ENCODE measurements at places on chromosomes 7 and 10.
A peak's percentile ranks its signal among the peaks of the same experiment; 100 is the strongest.

DNA sequence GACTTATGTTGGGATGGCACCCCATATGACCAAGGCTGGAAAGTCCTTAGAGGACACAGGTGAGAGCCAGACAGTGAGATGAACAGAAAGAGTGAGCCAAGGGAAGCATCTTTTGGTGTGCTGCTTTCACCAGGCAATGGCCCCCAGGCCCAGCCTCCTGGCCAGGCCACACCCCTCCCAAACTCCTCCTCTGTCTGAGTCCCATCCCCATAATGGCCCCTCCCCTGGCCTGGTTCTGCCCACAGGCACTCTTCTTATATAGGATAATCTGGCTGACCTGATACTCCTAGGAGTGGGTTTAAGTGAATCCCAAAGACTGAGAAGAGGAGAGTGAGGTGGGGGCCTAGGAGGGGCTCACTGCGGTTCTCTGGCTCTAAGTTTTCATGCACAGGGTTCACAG lies 252.5 kb downstream of the RPS24 start:
- DNase-seq = no peak

DNA sequence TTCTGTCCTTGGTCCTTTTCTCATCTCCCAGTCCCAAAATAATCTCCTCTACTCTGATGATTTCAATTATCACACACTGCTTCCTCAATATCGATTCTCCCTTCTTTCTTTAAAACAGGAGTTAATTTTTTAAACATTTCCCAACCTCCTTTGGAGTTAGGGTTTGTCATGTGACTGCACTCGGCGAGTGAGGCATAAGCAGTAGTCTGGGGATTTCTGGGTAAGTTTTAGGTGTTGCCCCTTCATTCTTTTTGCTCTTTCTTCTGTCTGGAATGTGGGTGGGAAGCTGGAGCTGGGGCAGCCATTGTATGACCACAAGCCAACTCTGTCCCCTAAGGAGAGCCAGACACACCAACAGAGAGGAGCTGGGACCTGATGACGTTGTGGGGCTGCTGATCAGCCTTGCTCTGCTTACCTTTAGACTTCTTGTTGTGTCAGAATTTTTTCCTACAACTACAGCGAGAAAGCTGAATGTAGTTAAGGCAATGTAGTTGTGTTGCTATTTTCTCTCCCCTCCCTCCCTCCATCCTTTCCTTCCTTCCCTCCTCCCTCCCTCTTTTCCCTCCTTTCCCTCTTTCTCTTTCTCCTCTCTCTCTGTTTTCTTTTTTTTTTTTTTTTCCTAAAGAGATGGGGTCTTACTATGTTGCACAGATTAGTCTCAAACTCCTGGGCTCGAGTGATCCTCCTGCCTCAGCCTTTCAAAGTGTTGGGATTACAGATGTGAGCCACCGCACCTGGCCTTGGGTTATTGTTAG lies 6.5 kb upstream of the TSPAN14 start:
- no peak for DNase-seq

DNA sequence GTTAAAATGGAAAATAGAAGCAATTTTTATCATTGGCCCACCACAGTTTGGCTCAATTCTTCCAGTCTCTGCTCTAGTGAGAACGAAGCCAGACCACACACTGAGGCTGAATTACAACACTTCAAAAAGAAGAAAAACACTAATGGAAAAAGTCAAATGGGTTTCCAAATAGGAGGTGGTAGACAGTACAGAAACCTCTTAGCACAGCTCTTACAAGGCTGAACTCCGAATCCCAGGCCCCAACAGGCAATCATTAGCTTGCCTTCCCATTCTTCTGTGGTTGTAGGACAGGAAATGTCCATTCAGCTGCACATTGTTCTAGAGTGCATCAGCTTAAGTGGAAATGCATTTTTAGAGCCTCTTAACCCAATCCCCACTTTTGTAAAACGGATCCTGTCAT lies 115.1 kb upstream of the MEOX2 start:
- no peak for DNase-seq

- no peak for DNase-seq
Observed at GRCh38 chr7:114488696-114489095, 74.1 kb downstream of the FOXP2 start.

GRCh38 chr7:79778786-79779770 lies 325.6 kb upstream of the MAGI2 start:
- no peak for DNase-seq

GRCh38 chr7:26202019-26202990 lies 760 bp downstream of the CBX3 start:
- DNase-seq = peak; percentile 63

GRCh38 chr7:144468990-144469732 lies 65.7 kb upstream of the NOBOX start:
- no peak for DNase-seq

DNA sequence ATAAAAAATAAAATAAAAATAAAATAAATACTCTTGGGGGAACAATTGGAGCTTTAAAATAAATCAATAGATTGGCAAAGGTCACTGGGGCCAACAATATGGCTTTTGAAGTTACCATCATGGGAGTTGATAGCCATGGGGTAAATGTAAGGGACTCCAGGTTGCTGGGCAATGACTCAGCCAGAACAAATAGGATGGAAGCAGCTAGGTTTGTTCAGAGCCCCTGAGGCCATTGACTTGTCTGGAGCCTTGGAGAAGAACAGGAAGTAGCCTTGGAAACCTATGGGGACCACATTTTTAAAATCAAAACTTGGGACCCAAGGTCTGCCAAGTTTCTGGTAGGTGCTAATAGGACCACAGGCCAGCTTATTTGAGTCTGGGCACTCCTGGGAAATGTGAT lies 20.2 kb upstream of the FRA10AC1 start:
- no peak for DNase-seq

- no peak for DNase-seq
Observed at GRCh38 chr7:74439541-74439940, 14.2 kb upstream of the GTF2IRD1 start.

- DNase-seq = no peak
Observed at GRCh38 chr10:76001461-76001860, 570.0 kb downstream of the LRMDA start.

DNA sequence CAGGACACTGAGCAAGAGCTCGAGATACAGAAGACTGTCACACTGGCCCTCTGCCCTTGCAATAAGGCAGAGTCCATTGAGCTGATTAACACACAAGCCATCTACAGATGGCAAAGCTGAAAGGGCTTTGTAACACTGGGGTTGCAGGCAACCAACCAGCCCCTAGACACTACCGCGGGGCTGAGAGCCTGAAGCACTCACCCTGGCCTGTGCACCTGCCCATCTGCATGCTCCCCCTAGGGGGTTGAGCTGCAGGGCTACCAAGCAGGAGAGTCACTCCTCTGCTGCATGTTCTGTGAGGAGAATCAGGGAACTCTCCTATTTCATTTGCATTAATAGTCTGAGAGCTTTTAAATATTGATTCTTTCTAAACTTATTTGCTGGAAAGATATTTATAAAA lies 128.1 kb upstream of the VIPR2 start:
- no peak for DNase-seq

- DNase-seq = peak; percentile 61
Observed at GRCh38 chr10:102645388-102645740, 1.1 kb downstream of the TRIM8 start.

GRCh38 chr7:7921830-7922229 lies 46.8 kb upstream of the GLCCI1 start:
- no peak for DNase-seq

DNA sequence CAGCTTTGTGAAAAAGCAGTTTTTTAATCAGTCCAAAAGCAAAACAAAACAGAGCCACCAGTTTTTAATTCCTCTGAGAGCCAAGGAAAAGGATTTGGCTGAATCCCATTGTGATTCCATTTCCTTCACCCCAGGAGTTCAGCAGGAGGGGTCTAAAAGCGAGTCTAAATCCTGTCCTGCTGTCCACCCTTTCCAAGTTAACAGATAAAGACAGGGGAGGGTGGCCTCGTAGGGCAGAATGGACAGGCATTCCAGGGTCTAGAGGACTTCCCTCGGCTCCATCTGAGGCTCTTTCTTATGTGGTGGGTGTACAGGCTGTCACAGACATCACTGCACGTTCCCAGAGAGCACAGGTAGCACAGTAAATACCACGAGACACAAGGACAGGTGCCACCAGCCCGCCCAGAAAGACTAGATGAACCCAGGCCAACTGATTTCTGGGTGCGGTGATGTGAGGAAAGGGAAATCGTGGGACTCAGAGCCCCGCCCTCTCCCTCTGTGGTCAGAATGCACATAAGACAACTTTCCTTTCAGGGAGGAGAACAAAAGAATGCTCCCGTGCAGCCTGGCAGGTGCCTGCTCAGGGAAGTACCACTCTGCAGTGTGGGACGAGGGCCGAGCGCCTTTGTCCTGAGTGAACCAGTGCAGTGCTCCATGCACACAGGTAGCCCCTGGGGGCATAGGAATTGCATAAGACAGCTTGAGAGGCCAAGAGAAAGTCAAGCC lies 119.7 kb downstream of the ABLIM1 start:
- no peak for DNase-seq

DNA sequence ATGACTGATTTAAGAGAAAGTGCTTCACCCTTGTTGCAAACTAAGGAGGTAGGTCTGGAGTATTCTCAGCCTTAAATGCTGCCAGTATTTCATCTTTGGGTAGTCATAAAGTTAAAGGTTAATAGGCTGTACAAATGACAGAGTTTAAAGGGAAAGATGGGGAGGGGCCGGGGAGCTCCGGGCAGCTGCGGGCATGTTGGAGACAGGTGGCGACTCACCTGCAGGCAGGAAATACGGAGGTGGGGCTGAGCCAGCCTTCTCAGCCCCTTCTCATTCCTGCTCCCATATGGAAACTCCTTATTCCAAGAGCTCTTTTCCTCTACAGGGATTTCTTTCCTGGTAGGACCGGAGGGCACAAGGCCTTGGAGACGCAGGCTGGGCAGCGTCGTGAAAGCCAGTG lies 31.8 kb upstream of the HMX3 start:
- no peak for DNase-seq

DNA sequence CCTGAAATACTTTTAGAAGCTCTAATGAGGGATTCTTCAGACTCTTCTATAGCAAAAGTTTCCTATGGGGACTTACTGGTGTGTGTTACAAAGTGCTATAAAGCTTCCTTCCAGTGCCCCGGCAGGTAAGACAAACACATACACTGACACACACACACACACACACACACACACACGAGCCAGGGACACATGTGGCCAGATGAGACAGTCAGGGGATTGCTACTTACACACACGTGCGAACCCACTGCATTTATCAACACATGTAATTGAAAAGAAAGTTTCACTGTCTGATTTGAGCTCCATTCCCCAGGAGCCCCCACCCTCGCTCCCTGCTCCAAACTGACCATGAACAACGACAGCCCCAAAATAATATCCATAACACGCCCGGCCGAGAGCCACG lies 119.8 kb downstream of the PRPF18 start:
- no peak for DNase-seq

DNA sequence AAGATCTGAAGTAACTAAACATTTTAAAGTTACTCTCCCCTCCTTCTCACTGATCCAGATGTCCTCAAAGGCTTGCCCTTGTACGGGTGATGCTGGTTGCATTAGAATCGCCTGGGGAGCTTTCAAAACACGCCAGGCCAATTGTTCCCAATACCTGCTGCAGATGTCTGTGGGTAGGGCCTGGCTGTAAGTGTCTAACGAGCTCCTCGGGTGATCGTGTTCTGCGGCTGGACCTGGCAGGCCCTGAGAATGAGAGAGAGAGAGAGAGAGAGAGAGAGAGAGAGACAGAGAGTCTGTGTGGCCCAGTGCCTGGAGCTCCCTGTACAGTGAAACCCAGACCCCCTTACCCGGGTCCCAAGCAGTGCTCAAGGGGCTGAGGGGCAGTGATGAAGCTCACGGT lies 8.4 kb downstream of the COL13A1 start:
- no peak for DNase-seq

DNA sequence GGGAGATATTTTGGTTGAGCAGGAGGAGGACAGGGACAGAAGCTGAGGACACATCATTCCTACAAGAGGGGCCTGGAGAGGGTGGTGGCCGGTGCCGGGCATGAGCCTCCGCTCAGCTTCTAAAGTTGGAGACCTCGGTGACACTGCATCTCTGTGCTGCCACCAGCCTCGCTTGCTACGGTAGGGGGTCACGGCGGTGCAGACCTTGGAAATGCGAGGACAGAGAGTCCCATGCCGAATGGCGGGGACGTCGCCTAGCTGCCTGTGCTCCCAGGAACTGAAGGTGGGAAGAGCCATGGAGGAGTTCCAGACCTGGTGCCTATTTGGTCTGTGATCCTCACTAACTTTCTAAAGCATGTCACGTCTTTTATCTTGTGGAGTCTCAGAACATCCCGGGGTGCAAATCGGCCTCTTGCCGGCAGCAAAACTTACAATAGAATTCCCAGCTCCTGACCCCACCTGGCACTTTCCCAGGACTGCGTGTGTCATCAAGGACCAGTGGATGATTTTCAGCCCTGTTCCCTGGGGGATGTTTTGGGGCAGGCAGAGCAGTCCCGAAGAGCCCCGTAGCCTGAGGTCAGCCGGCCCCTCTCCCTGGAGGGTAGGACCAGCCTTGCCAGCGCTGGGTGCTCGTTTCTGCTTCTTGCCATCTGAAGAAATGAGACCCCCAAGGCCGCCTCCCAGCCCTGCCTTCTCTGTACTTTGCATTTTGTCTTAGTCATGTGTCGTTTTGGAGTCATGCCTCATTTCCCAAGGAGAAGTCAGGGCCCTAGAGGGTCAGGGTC lies 205.8 kb upstream of the SHH start:
- DNase-seq = no peak

GRCh38 chr7:372546-372931 lies 82.6 kb downstream of the FOXL3 start:
- no peak for DNase-seq

- DNase-seq = no peak
Observed at GRCh38 chr7:26034391-26034790, 117.6 kb upstream of the NFE2L3 start.

- DNase-seq = no peak
Observed at GRCh38 chr10:11443468-11444154, 167.8 kb downstream of the USP6NL start.

GRCh38 chr7:50140688-50141087 lies 47.6 kb upstream of the ZPBP start:
- DNase-seq = no peak

DNA sequence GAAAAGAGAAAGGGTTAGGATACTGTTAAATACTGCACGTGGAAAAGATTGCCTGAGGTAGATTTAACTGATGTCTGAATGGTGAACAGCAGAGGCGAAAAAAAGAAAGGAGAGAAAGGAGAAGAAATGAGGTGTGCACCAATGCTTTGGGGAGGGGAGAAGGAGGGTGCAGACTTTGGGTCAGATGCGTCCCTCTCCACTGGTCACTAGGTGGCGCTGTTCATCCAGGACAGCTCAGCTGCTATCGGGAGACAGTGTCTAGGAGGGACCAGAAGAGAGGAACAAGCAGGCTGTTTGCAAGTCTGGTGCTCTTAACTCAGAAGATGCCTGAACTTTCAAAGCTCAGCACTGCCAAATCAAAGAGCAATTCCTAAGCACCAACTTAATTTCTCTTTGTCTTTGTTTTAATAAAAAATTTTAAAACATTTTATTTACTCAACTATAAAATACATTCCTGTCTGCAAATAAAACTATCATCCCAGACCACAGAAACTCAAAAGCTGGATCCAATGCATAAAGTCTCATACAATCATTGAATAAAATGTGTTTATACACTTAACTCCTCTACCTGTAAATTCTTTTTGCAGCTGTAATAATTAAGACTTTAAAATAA lies 83.9 kb upstream of the PDLIM1 start:
- peak; percentile 85 for DNase-seq
